SK-N-SH (cell line): ENCODE measurements at places on chromosomes 3 and 15.

DNA sequence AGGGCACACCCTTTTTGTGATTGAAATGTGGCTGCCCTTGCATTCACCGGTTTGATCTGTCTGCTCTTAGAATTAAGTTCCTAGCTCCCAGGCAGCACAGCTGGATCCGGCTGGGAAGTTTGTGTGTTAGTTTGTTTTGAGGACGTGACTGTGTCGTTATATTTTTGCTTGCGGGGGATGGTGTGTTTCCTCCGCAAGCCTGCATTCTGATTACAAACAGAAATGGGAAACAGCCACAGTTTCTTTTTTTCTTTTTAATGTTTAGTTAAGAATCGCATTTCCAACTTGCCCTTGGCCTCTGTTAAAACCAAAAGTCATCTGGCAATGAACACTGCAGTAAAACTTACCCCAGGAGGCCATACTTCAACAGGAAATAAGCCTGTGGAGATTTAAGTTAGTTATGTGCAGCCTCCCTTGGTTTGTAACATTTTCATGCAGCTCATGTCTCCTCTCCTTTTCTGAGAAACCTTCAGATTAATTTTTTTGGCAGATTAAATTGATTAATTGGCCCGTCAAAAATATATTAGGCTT, 888 bp downstream of the TMOD3 start:
- no peak for DNase-seq

DNA sequence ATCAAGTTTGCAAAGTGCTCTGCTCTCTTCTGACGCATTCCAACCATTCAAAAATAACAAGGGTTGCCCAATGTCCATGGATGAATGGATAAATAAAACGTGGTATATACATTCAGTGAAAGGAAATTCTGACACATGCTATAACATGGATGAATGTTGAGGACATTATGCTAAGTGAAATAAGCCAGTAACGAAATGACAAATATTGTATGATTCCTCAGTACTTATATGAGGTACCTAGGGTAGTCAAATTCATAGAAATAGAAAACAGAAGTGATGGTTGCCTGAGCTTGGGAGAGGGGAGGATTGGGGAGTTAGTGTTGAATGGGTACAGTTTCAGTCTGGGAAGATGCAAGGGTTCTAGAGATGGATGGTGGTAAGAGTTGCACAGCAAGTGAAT, 33.9 kb downstream of the SH3BP5 start:
- DNase-seq = no peak

- peak; percentile 31 for DNase-seq
Observed at GRCh38 chr3:62500556-62501288, 127.4 kb upstream of the FEZF2 start.

DNA sequence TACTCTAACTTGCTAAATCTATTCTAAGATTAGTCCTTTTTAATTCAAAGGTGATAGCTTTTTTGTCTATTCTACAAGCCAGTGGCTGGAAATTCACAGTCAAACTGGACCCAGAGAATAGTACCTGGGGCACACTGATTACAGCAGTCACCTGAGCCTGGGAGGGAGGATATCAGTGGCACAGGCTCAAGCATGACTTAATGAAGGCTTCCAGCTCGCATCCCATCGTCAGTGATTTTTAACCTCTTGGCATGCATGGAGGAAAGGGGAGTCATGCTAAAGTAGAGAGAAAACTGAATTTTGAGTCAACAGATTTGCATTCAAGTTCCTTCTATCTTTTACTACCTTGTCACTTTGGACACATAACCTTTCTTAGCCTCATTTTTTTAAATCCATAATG, 24.8 kb downstream of the GOLIM4 start:
- DNase-seq = no peak

GRCh38 chr3:188687389-188687788, 484.4 kb upstream of the TPRG1 start:
- DNase-seq = no peak

DNA sequence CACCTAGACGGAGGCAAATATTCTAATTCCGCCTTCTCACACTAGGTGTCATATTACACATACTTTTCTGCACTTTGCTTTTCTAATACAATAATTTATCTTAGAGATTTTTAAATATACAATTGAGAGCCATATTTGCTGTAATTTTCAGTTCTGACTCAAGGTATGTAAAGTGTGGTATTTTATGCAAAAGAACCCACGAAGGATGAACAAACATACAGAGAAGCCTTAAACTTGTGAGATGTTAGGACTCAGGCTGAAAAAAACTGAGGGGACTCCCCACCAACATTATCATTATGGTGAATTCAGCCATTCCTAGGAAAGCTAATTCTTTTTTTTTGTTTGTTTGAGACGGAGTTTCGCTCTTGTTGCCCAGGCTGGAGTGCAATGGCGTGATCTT, 9.6 kb downstream of the ZBTB11 start:
- no peak for DNase-seq

GRCh38 chr15:29925227-29926082, 103.2 kb upstream of the TJP1 start:
- peak; percentile 79 for DNase-seq

- DNase-seq = no peak
Observed at GRCh38 chr15:80437334-80437891, 33.2 kb downstream of the ARNT2 start.

- no peak for DNase-seq
Observed at GRCh38 chr15:69081310-69082004, 67.0 kb downstream of the NOX5 start.

DNA sequence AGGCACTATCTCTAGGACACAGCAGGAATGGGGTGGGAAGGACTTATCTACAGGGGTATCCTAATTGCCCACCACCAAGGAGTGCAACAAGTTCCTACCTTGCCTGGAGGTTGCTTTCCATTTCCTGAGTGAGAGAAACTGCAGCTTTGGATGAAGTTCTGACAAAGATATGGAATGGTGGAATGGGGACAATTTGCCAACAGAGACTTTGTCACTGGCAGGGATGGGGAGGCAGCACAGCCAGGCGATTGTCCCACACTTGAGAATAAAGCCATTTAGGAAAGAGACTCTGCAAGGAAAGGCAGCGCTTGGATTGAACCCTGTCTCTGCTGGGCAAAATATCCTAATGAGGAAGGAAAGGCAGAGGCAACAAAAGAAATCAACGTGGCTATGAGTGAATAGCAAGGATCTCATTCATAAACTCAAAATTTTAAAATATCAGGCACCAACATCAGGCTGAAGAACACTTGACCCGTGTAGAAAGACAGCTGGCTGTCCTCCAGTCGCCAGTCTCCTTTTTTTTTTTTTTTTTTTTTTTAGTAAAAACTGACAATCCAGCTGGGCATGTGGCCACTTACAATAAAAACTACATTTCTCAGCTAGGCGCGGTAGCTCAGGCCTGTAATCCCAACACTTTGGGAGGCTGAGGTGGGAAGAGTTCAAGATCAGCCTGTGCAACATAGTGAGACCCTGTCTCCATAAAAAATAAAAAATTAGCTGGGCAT, 31.6 kb upstream of the PDE8A start:
- DNase-seq = no peak

DNA sequence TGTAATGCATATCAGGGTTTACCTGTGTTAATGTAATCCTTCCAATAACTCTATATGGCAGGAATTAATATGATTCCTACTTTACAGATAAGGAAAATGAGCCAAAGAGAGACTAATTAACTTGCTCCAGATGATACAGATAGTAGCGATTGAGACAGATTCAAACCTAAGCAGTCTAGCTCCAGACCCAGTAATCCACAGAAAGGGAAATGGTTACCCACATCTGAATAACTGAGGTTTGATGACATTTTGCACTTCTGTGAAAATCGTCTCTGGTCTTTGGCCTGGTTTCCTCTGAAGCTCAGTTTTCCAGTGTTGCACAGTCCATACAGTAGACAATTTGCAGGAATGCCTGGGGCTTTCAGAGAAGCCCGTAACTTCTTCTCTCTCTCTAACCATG, 177.1 kb upstream of the UMPS start:
- DNase-seq = no peak

GRCh38 chr3:20503394-20504082, 317.5 kb upstream of the SGO1 start:
- DNase-seq = no peak

GRCh38 chr3:192090586-192090985, 629.6 kb downstream of the PYDC2 start:
- no peak for DNase-seq

- no peak for DNase-seq
Observed at GRCh38 chr3:192068464-192069254, 607.7 kb downstream of the PYDC2 start.

GRCh38 chr3:62132027-62132602, 241.2 kb downstream of the FEZF2 start:
- no peak for DNase-seq

DNA sequence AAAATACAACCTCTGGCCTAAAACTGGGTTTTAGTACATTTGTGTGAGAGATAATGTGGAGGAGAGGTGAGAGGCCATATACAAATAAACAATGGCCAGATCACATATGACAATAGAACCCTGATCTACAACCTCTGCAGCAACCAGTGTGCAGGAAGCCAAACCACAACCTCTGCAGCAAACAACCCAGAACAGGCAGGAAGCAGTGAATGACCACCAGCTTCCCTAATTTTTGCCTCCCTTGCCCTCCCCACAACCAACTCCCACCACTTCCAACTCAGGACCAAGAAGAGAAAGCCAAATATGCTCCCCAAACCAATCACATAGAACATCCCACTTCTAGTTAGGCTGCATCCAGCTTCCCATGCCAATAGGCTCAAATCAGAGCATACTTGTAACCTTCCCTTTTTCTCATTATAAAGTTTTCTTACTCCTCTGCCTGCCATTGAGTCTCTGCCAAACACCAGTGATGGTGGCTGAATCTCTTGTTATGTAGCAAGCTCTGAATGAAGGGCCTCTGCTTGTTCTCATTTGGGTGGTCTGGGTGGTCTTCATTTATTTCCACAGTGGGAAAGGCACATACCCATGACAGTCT, 102.6 kb upstream of the GAP43 start:
- DNase-seq = no peak

- no peak for DNase-seq
Observed at GRCh38 chr15:53310709-53311108, 448.8 kb downstream of the WDR72 start.

DNA sequence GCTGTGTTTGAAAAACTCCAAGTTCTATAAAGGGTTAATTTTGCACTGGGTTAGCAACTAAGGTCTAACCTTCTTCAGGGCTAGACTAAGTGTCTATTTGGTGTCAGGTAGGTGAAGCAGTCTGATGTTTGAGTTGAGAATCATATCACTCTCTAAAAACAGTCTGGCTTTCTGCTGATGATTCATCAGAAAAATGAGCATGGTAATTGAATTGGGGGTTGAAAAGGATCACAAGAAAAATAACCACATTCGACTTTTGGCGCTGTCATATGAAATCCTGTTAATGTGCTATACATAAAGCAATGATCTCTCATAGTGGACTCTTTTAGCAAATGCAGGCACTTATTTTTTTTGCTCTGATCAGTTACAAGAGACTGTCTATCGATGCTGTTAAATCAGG, 242.2 kb upstream of the AZI2 start:
- DNase-seq = peak; percentile 37

GRCh38 chr15:100284701-100285100, 57.1 kb downstream of the ADAMTS17 start:
- DNase-seq = no peak

DNA sequence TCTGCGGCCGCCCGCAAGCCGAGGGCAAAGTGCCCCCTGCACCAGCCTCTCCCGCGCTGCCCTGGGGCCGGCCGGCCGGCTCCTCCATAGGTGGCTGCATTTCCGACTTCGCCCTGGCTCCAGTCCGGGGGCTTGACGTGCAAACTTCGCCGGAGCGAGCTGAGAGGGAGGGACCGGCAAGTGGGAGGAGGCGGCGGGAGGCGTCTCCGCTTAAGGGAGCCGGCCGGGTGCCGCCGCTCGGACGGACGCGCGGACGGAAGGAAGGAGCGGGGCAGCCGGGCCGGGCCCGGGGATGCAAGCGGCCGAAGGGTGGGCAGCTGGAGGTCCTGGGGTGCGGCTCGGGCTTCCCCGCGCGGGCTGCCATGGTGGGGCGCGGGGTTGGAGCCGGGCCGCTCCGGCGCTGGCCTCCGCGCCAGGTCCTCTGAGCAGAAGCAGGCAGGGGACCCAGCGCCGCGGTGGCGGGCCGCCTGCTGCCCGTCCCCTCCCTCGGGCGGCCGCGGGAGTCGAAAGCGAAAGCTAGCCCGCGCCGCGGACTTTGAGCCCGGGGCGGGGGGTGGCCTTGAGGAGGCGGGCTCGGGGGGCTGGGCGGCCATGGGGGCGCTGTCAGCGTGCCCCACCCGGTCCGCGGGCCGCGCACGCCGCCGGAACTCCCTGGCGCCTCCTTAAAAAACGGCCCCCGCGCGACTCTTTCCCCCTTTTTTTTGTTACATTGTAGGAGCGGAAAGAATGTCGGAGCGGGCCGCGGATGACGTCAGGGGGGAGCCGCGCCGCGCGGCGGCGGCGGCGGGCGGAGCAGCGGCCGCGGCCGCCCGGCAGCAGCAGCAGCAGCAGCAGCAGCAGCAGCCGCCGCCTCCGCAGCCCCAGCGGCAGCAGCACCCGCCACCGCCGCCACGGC, at the start of gene SCAANT1:
Gene SCAANT1, minus strand, starts transcription at position 511 of the 895 bp plus-strand sequence.
- peak; percentile 92 for DNase-seq

- no peak for DNase-seq
Observed at GRCh38 chr15:58486564-58486963, 54.8 kb downstream of the LIPC start.

DNA sequence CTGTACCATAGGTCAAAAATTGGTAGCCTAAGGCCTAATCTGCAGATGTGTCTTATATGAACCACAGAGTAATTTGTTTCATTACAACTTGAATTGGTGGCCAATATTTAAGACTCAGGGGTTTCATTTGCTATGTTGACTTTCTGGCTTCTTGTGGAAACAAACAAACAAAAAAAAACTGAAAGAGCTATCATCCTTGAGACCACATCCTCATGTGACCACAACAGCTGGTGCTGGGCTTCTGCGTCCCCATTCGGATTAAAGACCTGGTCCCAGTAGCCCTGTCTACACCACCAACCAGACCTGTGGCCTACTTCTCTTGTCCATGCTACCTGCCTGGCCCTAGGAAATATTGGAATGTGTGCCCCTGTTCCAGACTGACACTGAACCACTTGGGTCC, 61.7 kb downstream of the STRIT1 start:
- no peak for DNase-seq

GRCh38 chr3:27670619-27671018, 51.5 kb downstream of the EOMES start:
- no peak for DNase-seq

DNA sequence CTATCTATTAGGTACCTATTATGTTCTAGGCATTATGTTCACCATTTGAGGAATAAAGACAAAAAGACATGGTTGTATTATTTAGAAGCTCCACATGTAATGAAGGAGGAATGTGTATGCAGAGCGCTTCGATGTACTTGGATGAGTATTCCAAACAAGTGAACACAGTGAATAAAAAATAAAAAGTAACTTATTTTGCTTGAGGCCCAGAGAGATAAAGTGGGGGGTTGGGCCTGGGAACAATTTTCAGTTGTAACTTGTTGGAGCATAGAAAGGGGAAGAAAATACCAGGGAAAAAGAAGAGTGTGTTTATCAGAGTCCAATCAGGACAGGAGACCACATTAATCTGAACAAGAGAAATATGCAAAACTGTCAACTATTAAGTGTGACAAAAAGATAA, 445.7 kb upstream of the BCHE start:
- DNase-seq = no peak

- no peak for DNase-seq
Observed at GRCh38 chr3:134847349-134847748, 52.3 kb downstream of the EPHB1 start.

- no peak for DNase-seq
Observed at GRCh38 chr3:48566401-48566760, 2.8 kb upstream of the UCN2 start.

GRCh38 chr3:414063-414462, 217.5 kb downstream of the CHL1 start:
- no peak for DNase-seq

- DNase-seq = no peak
Observed at GRCh38 chr3:155210736-155211135, 82.7 kb downstream of the STRIT1 start.

GRCh38 chr3:40901298-40901697, 298.0 kb upstream of the CTNNB1 start:
- no peak for DNase-seq
